ENCODE measurements at places on chromosomes 6 and 20.

GRCh38 chr6:11428895-11429294, 108.7 kb upstream of the TMEM170B start:
- no peak overlapping the region for H3K27ac ChIP-seq
- H3K27me3 ChIP-seq, result no peaks in the 10 kb centered on the region
- H3K4me1 ChIP-seq, result peaks cover 8% of the 10 kb centered on the region
- H3K4me3 ChIP-seq, result no peak overlapping the region
- H3K36me3 ChIP-seq, result no peaks in the 10 kb centered on the region

DNA sequence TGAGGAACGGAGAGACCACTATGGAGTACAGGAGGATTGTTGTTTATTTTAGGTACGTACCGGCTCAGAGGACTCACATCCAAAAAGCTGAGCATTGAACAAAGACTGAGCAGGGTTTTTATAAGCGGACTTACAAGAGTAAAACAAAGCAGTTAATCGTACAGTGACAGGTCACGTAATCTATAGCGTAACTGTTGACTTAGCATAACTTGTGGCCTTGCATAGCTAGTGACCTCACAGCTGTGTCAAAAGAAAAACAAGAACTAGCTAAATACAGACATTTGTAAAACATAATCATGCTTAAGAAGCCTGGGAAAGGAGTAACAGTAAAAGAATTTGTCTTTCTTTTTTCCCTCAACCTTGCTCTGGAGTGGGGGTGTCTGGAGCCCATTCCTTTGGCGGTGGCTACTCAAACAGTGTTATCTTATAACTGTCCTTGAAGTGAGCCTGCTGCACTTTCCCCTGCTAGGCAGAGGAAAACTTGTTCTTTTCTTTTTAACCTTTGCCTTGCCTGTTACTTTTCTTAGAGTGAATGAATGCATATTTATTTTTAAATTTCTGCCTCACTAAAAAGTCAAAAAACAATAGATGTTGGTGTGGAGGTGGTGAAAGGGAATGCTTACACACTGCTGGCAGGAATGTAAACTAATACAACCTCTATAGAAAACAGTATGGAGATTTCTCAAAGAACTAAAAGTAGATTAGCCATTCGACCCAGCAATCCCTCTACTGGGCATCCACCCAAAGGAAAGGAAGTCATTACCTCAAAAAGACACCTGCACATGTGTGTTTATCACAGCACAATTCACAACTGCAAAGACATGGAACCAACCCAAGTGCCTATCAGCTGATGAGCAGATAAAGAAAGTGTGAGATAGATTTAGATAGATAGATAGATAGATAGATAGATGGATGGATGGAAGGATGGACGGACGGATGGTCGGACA, 109.0 kb downstream of the TAF4 start:
- no peaks in the 10 kb centered on the region for H3K27me3 ChIP-seq
- no peaks in the 10 kb centered on the region for H3K36me3 ChIP-seq
- H3K4me3 ChIP-seq, result no peak overlapping the region
- no peak for DNase-seq

GRCh38 chr6:106825156-106825555, 149.4 kb downstream of the CD24 start:
- H3K36me3 ChIP-seq, result no peaks in the 10 kb centered on the region
- DNase-seq, result no peak
- no peak overlapping the region for H3K27ac ChIP-seq

DNA sequence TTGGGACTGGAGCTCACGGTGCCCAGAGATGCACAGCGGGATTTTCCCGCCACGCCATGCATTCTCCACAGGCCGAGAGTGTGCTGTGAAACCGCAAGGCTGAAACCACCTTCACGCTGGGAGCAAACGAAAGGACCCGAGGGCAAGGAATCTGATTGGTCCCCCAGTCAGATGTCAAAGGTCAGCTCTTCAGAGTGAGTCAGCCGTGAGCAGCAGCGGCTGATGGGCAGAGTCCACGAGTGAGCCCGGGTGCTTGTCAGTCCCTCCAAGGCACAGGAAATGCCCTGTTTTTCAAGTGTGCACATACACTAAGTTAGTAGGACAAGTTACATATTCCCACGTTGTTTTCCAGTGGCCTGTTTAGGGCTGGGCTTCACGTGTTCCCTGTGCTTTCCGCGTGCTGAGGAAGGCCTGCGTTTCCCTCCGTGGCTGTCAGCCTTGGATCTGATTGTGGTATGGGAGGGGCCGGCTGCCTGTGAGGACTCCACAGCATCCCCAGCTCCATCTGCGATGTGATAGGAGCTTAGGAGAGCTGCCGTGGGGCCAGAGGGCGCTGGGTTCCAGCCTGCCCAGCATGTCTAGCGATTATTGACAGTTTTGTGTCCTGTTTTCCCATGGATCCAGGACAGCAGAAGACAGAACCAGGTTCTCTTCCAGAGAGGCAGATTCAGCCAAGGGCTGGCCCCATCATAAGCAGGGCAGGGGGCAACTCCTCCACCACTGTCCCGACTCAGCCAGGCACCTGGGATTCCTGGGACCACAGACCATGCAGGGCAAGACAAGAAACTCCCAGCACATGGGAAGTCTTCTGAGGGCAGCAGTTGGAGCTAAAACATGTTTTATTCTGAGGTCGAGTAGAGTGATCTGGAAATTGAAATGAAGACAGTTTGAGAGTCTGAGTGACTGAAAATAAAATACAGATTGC, 38.2 kb upstream of the FRMD1 start:
- DNase-seq, result no peak
- H3K27ac ChIP-seq, result no peak overlapping the region
- no peaks in the 10 kb centered on the region for H3K4me1 ChIP-seq
- no peak overlapping the region for H3K4me3 ChIP-seq

DNA sequence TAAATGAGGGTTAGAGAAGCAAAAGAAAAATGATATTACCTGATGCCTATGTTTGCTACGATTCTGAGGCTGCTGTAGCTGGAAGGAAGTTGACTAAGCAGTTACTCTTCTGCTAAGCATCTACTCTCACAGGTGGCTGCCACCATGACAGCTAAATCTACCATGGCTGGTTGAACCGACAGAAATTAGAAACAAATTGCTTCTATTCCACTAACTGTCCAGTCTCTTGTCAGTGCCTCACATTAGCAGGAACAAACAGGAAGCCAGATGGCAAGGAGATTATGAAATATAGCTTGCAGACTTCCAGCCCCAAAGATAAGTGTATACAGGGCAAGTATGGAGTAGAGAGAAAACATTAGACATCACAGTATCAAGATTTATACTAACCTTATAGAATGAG, 59.4 kb upstream of the TMEM200A start:
- no peaks in the 10 kb centered on the region for H3K27me3 ChIP-seq
- no peak overlapping the region for H3K27ac ChIP-seq
- H3K4me1 ChIP-seq, result no peaks in the 10 kb centered on the region
- no peaks in the 10 kb centered on the region for H3K36me3 ChIP-seq
- no peak for DNase-seq
- H3K4me3 ChIP-seq, result no peak overlapping the region

DNA sequence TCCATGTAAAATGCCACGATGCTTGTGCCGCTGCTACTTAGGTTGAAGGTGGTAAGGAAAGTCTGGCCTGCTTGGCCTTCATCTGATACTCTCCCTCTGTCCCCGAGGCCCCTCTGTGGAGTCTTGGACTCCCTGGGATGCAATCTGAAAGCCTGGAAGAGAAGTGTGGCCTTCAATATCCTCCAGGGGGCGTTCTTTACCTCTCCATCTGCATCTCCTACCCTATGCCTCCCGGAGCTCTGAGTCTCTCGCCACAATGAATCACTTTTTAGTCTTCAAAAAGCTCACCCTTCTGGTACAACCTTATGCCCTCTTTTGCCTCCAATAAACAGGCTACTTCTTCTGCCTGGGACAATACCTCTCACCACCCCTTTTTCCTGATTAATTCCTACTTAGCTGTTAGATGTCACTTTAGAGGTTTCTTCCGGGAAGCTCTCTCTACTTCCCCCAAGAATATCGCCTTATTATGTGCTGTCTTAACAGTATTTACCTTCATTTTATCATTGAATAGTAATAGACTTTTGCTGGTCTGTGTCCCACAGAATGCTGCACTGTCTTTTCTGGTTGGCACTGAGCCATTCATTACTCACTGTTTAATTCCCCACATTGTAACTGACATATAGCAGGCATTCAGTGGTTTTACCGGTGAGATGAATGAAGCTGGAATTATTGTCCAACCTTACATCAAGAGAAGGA, 13.9 kb upstream of the ATG5 start:
- H3K36me3 ChIP-seq, result no peaks in the 10 kb centered on the region
- H3K27ac ChIP-seq, result no peak overlapping the region
- DNase-seq, result peak; percentile 60

GRCh38 chr20:50730765-50731054, 670 bp upstream of the PARD6B start:
- peaks cover 8% of the 10 kb centered on the region for H3K27me3 ChIP-seq
- peak overlapping the region; percentile 53 for H3K4me3 ChIP-seq
- peaks cover 12% of the 10 kb centered on the region for H3K4me1 ChIP-seq

DNA sequence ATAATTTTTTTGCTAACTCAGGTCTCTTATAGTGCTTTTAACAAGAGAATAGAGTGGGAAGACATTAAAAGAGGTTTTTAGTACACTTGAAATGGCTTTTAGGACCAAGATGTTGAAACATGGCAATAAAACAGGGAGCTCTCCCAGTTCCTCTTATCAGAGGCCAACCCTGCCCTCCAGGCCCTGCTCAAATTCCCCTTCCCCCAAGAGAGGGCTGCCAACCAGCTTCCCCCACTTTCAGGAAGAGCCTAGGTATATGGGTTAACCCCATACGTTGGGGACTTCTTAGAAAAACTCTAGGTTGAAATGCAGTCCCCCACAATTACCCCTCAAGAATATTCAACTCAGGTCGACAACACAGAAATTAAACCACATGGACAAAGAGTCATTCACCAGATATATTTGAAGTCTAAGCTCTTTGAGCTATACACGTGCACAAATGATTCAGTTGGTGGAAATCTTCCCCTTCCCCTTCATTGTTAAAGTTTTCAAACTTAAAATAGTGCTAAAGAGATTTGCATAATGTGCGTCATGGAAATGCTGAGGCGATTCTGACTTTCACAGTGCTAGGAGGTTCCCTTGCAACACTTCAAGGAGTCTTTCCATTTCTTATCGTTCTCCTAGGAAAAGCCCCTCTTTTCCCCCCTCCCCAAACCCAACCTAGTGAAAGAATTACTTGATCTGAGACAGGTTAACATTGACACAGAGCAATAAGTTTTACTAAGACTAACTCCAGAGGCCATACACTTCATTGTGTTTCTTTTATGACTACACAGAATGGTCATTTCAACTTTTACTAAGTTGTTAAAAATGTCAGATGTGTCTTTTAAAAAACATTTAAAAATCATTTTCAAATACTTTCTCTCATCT, 49.8 kb upstream of the ENPP5 start:
- H3K36me3 ChIP-seq, result no peaks in the 10 kb centered on the region
- H3K4me1 ChIP-seq, result peaks cover 3% of the 10 kb centered on the region

DNA sequence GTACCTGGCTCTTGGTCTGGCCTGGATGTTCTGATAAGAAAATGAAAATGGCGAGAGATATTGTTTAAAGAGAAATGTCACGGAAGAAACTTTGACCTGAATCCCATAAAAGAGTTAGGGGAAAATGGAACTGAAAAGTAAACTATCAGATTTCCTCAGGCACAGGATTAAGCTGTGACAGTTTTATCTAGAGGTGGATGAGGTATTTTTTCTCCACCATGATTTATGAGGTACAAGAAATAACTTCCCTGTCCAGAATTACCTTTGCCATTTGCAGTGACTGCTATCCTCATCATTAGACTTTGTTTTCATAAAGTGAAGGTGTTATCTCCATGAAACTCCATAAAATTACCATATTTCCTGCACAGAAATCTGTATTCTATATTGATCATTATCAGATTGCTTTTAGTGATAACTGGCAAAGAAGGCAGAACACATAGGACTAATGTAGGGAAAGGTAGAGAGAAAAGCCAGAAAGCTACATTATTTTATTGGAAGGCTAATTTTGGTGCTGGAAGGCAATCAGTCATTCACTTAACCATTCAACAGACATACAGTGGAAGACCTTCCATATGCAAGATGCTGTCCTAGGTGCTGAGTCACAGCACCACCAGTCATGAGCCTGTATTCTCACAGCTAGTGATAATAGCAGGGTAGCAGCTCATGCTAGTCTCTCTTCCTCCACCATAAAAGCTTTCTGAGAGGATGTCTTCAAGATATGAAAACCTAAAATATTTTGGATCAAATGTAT, 427.3 kb upstream of the CITED2 start:
- no peaks in the 10 kb centered on the region for H3K36me3 ChIP-seq
- no peak overlapping the region for H3K4me3 ChIP-seq

DNA sequence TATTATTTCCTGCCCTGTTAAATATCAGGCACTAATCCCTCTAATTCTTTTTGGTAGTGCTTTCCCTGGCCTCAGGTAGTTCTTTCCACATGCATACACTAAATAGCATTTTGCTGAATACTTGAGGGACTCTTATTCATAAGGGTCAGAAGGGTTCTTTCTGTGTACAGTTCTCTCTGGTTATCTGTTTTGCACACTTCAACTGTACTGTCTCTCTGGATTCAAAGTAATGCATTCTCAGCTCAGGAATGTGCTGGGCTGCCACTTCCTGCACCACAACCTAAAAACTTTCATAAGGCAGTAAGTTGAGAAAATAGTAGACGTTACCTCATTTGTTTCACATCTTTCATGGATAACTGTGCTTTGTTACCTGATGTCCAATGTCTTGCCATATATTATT, 32.1 kb downstream of the C6orf141 start:
- no peak for DNase-seq
- H3K4me3 ChIP-seq, result no peak overlapping the region
- H3K4me1 ChIP-seq, result no peaks in the 10 kb centered on the region
- no peak overlapping the region for H3K27ac ChIP-seq
- H3K27me3 ChIP-seq, result no peaks in the 10 kb centered on the region

DNA sequence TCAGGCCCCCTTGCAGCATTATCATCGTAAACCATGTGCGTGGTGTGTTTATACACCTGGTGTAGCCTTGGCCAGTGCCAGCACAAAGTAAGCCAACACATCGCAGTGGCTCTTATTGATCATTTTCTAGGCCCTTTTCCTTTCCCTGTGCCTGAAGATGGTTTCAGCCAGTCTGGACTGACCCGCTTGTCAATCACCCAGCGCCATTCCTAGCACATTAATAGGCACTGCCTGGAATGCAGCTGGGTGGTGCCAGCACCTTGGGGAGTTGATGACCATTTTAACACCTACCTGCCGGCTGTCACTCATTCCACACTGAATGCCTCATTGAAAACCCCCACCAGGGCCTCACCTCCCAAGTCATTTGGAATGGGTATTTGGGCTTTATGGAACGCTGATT, 4.9 kb upstream of the UQCC2 start:
- no peaks in the 10 kb centered on the region for H3K36me3 ChIP-seq
- H3K4me3 ChIP-seq, result no peak overlapping the region
- no peaks in the 10 kb centered on the region for H3K27me3 ChIP-seq
- no peak overlapping the region for H3K27ac ChIP-seq

DNA sequence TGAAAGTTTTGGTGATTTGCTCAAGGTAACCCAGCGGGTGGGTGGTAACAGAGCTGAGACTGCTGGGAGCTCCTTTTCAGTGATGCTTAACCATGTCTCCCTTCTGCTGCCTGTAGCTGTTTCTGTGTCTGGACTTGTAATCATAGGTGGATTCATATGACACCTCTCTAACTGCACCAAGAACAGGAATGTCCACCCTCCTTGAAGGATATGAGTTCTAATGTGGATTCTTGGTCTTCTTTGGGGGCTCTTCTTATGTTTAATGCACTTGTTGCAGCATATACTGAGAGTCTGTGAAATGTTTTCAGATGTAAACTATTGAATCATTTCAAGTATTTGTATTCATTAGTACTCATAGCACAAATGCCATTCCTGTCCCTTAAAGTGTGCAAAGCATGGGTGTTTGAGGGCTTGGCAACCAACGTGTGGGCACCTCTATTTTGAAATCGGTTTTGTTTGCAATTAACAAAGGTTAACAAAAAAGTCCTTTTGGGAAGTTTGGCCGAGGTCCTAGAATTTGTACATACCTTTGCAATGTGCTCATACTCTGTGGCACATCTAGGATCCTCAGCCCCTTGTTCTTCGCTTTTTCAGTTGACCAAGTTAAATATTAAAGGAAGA, 138.0 kb downstream of the SOX4 start:
- no peak overlapping the region for H3K27ac ChIP-seq
- H3K36me3 ChIP-seq, result no peaks in the 10 kb centered on the region
- no peak overlapping the region for H3K4me3 ChIP-seq
